ENCODE measurements at places on chromosomes 2 and 18.

DNA sequence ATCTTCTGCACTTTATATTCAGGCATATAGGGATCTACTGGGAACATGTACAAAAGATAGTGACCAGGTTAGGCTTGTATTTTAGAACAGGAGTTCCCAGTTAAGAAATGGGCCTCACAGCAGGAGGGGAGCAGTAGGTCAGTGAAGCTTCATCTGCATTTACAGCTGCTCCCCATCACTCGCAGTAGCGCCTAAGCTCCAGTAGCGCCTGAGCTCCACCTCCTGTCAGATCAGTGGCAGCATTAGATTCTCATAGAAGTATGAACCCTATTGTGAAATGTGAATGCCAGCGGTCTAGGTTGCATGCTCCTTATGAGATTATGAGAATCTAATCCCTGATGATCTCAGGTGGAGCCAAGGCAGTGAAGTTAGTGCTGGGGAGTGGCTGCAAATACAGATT, 224.4 kb upstream of the CYRIA start:
- no peak for DNase-seq

DNA sequence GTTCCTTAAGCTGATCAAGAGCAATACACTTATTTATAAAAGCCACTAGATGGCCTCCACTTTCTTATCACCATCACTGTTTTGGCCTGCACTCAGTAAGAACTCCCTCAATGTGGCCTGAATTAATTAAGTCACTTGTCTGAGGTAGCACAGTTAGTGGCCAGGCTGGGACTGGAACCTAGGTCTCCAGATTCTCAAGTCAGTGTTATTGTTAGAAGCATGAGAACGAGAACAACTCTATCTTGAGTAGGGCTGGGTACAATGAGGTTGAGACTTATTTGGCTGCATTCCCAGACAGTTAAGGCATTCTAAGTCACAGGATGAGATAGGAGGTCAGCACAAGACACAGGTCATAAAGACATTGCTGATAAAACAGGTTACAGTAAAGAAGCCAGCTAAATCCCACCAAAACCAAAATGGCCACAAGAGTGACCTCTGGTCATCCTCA, 115.8 kb downstream of the SS18 start:
- no peak for DNase-seq

DNA sequence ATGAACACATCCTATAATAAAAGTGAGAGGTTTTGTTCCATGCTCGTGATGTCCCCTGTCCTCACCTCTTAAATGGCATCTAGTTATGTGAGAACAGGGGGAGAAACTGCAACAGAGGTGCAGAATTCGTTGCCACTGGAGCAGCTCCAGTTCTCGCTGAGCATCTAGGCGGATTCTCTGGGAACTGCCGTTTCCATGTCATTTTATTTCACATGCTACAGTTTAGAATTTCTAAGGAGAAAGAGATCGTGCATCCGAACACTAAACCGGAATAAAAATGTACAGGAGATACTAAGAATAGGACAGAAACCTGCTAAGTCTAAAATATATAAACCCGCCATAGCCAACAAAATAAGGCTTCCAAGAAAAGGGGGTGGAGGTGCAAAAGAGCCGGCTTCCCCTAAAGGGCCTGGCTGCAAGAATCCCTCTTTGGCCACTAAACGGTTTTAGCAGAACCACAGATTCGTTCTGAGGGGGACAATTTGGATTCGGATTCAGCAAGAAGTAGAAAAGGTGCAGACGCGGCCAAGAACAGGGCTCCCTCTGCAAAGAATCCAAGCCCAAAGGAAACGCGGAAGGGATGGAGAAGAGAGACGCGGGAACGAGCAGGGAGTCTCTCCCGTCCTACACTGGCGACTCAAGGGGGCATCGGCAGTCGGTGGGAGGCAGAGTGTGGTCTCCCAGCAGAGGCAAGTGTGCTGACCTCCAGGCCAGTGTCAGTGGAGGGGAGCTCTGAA, 1.3 kb downstream of the TMEM163 start:
- peak; percentile 13 for DNase-seq

- DNase-seq = no peak
Observed at GRCh38 chr18:44693030-44693784, 12.5 kb downstream of the SETBP1 start.

- no peak for DNase-seq
Observed at GRCh38 chr18:48733643-48734253, 194.9 kb downstream of the CTIF start.

GRCh38 chr2:143140864-143141661, 11.8 kb downstream of the ARHGAP15 start:
- no peak for DNase-seq

DNA sequence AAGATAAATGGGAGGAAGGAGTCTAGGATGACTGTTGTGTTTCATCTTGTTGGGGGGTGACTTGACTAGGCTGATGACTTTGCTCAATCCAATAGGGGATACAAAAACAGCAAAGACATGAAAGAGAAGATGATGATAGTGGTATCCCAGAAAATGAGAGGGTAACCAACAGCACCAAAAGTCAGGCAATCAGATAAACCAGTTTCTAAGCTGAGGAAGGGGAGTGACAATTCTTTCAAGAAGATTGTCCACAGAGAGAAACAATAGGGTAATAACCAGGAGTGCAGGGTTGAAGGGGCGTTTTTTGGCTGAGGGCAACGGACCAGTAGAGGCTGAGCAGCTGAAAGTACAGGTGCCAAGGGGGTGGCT, 7.7 kb upstream of the KCMF1 start:
- DNase-seq = no peak

- DNase-seq = no peak
Observed at GRCh38 chr2:133262893-133263292, 305.4 kb downstream of the NCKAP5 start.

DNA sequence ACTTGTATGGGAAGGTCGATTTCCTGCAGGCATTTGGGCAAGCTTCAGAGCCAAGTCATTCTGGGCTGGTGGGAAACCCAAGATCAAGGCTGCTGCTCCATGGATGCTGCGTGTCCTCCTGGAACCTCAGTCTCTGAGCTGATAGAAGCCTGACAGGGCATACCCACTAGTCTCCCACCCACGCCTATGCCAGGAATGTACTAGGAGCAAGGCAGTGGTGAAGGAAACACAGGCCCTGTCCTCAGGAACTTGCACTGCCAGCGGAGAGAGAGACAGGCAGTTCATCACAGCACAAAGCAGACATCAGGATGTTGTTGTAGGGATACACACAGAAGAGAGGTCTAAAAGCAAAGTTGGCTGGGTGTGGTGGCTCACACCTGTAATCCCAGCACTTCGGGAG, 84.2 kb downstream of the PLB1 start:
- DNase-seq = no peak

DNA sequence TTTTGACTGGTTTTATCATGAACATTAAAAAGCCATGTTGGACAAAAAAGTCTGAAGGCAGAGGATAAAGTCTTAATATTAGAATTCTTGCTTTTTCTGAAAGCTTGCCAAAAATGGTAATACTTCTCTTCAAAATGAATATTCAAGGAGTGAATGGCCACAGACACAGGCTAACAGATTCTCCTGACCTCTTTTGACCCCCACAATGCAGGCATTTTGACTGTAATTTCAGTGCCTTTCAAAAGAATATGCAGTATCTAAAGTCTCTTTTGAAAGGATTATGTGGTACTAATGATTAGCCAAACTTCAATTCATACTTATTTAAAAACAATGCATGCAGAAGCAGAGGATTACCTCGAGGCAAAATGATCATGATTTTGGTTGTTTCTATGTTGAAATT, 557.8 kb upstream of the GCFC2 start:
- no peak for DNase-seq

DNA sequence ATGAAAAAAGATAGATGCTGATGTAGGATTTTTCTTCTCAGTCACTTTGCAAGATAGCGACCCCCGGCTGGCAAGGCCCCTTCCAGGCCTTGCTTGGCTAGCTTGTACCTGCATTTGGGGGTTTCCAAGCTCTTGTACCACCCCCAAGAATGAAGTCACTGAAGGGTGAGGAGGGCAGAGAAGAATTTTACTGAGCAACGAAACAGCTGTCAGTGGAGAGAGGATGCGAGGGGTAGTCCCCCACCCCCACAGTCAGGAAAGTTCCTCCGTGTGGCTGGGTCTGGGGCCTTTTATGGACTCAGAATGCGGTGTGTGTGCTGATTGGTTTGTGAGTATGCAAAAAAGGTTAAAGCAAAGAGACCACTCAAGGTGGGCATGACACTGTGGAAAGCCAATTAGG, 382.0 kb downstream of the GPD2 start:
- no peak for DNase-seq

DNA sequence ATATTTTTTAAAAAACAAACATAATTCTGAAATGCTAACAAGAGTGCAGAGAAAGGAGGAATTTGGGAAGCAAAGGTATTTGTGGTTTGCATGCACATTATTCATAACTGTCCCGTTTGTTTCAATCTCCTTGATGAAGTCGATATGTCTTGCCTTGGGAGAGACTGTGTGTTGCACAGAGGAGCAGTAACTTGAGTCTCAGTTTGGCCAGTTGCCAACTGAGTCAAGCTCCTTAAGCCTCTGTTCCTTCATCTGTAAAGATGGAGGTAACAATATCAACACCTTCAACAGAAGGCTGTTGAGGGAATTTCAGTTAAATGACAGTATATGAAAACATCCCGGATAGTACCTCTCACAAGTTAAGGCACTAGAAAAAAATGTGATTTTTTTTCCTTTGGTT, 226.2 kb downstream of the ASXL3 start:
- DNase-seq = peak; percentile 27

DNA sequence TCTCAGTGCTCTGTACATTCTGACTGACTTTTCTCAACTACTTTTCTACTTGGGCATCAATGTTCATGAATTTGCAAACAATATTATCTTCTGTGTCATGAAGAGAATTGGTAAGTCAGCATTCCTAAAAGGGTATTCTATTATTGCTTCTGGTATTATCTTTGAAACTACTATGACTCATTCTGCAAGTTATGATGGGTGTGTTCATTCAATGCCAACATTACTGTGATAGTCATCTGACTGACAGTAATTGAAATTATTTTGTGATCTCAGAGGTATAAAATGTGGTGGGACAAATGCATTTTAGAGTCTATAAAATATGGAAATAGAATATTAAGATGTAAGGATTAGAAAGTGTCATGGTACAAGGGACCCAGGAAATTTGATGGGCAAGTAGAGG, 736.0 kb upstream of the CELF4 start:
- no peak for DNase-seq

DNA sequence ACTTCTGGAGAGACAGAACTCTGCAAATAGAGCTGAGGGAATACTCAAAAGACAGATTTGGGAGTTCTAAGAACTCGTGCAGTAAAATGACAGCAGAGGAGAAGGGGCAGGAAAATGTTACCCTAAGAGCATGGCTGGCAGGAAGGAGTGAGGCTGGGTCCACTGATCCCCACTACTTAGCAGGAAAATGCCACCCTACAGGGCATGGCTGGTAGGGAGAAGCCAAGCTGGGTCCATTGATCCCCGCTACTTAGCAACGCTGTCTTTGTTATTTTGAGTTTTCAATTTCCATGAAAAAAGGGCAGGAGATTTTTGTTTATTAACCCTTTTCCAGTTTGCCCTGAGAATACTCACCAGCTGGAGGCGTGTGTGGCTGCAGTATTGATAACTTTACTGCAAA, 100.3 kb upstream of the TMEM200C start:
- no peak for DNase-seq

- no peak for DNase-seq
Observed at GRCh38 chr2:134295441-134295840, 41.6 kb downstream of the MGAT5 start.

DNA sequence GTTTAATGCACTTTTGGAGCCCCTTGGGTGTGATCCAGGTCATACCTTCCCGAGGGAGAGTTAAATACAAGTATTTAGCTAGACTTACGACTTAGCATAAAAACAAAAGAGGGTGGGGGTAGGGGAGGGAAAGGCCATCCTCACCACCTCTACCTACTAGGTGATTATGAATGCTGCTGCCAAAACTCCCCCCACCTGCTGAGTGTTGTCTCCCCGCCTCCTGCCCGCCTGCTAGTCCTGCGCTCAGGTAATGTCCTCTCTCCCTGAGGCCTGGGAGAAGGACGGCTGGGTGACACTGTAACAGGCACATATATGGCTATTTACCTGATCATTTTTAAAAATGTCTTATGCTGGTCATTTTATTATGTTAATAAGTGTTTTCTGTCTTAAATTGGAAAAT, 3.0 kb upstream of the NCKAP5 start:
- DNase-seq = no peak

GRCh38 chr2:170567429-170567828, 147.7 kb upstream of the SP5 start:
- DNase-seq = no peak

DNA sequence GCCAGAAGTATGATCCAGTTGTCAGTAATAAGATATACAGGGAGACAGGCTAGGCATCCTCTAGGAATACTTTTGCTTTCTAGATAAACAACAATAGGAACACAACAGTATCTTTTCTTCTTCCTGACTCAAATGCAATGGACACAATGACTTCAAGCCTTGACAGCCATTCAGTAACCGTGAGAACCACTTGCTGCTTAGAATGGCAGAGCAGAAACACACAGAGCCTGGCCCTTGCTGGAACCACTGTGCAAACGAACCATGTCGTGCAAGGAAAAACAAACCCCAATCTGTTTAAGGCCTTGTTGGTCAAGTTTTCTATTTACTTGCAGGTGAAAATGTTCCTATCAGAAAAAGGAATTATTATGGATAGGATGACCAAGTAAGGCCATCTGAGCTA, 18.8 kb downstream of the TRIP12 start:
- no peak for DNase-seq

- no peak for DNase-seq
Observed at GRCh38 chr2:136362676-136363390, 244.9 kb upstream of the CXCR4 start.

DNA sequence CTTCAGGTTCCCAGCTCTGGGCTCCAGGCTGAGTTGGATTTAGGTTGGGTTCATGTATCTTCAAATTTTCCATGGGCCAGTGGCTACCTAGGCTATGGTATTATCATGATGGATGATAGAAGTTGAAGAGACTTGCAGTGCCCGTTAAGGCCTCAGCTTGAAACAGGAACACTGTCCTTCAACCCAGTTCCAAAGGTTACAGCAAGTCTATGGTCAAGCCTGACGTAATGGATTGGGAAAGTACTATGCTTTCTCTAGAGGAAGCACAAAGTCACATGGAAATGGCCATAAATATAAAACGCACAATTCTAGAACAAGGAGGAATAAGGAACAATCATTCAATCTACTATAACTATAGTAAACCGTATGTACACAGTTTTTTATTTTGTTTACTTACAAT, 593.2 kb downstream of the ZEB2 start:
- no peak for DNase-seq

DNA sequence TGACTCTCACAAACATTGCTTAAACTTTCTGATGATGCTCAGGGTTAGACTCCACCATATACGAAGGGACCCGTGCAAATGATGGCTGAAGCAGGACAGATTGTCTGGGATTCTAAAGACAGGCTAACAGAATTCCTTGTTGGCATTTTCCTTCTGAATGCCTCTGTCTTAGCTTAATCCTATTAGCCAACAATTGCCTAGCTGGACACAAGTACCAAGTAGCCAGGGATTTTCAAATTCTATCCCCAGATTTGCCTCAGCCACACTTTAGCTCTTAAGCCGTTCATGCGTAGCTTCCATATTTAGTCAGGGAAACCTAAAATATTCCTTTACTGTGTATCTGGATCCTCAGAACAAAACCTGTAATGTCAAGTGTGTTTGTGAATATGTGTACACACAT, 40.0 kb downstream of the COL4A3 start:
- DNase-seq = no peak

All from hindlimb muscle (tissue), 1 donor.